Suppressor macrophage treated with lipopolysaccharide for 4 hours (primary cell): ENCODE measurements at places on chromosomes 16 and 17.

DNA sequence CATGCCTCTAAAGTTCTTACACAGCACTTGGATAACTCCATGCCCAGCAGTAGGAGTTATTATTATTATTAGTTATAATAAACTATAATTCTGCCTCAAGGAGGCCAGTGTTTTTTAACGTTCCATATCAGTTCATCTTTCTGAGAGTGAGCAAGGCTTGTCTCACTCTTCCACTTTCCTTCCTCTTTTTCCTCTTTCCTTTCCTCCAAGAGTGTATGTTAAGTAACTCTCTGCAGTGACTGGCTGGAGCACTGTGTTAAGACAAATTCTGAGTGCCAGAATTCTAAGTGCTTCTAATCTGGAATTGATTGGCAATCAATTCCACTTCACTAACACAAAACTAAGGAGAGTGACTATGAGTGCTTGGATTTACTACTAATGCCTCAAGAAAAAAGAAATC is 16.4 kb downstream of the CLEC19A start:
- peak; percentile 51 for DNase-seq

DNA sequence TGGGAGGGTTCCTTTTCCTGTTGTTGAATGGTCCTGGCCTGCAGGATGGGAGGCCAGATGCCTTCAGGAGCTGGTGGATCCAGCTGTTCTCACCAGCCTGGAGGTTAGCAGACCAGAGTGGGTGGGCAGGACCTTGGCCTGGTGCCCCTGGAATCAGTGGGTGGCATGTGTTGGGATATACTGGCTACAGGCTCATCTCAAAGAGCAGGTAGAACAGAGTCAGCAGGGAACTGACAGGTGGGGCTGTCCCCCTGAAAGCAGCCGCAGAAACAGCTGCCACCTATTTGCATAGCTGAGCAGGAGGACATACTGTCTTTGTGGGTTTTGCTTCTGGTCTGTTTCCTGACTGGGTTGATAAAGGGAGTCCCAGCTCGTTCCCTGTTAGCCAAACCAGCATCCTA is 144.1 kb downstream of the RAB11FIP4 start:
- no peak for DNase-seq

GRCh38 chr16:4601864-4602186 is 12.9 kb downstream of the UBALD1 start:
- no peak for DNase-seq

- DNase-seq = peak; percentile 82
Observed at GRCh38 chr17:34378664-34379101, 15.7 kb upstream of the CCL1 start.

GRCh38 chr17:62080647-62081046 is 15.6 kb upstream of the MED13 start:
- DNase-seq = no peak

- no peak for DNase-seq
Observed at GRCh38 chr17:7046127-7046724, 2.3 kb upstream of the SLC16A11 start.

DNA sequence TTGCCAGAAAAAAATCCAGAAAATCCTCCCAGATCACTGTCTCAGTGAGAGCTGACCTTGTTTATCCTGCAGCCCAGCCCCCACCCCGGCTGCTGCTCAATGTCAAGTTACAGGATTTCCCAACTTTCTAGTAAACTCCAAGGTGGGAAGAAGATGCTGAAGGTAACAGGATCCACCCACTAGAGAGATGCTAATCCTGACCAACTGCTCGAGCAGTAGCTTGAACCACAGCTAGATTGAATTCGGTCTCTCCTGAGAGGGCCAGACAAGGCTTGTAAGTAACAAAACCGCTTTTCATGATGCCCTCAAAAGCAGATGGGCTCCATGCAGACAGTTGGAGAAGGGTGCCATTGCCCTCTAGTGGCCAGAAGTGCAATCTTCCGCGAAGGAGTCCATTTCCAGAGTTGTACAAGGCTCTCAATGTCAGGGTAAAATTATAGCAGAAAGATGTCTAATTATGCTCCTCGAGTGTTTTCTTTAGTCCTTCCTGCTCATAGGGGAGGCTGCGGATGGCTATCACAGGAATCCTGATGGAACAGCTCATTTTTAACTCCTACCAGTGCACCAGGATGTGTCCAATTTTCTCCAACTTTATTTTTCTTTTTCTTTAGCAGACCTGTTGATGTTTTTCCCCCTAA is 3.9 kb downstream of the CDH11 start:
- DNase-seq = peak; percentile 51

- no peak for DNase-seq
Observed at GRCh38 chr17:66509926-66510325, 207.5 kb downstream of the PRKCA start.

DNA sequence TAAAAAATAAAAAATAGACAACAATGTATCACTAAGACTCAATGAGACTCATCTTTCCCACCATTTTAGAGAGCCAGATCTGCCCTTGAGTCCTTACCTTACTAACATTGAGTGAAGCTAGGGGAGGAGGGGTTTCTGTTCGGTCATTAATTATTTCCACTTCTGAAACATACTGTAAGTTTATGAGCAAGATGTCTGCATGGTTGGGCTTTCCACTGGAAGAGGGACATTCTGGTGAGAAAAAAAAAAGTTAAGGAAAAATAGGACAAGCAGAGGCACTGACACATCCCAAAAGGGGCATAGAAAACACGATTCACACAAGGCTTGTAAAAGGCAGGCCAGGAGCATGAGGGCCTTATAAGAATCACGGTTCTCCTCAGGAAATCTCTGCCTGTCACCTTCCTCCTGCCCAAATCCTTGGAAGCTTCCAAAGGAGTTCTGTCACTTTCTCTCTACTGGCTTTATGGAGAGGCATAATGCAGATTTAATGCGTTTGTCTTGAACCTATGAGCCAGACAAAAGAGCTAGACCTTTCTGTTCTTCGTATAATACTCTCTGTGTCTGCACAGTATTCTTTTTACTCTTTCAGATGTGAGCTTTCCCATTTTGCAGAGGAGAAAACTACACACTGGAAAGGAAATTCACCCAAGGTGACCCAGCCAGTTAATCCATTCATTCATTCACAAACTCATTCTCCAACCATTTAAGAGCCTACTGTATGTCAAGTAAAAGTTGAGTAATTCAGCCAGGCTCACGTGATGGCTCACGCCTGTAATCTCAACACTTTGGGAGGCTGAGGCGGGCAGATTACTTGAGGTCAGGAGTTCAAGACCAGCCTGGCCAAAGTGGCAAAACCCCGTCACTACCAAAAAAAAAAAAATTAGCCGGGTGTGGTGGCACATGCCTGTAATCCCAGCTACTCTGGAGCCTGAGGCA is 2.5 kb downstream of the LSM12 start:
- no peak for DNase-seq

- DNase-seq = no peak
Observed at GRCh38 chr16:24700549-24701392, 28.7 kb upstream of the TNRC6A start.

- no peak for DNase-seq
Observed at GRCh38 chr16:57374067-57374534, 1.8 kb downstream of the CX3CL1 start.

- no peak for DNase-seq
Observed at GRCh38 chr16:55376567-55377167, 52.7 kb downstream of the IRX6 start.

GRCh38 chr17:41186872-41187271 is 2.2 kb upstream of the KRTAP4-1 start:
- no peak for DNase-seq

DNA sequence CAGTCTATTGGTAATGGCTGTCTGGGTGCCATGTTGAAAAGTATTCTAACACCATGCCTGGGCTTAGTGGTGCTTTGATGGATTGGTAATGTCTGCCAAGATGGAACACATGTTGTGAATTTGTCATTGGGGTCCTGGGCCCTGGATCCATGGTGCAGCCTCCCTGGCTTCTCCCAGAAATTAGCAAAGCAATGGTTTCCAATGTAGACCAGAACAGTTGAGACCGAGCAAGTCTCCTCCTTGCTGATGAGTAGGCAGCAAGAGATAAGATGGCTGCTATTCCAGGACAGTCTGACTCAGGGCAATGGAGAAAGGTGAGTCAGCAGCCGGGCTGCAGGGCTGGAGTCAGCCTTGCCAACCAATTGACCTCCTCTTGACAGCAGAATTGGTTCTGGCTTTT is 30.8 kb downstream of the GPR139 start:
- no peak for DNase-seq

- no peak for DNase-seq
Observed at GRCh38 chr17:76920364-76921139, 52.3 kb downstream of the MGAT5B start.

GRCh38 chr16:66547101-66547989 is 2.6 kb downstream of the TK2 start:
- DNase-seq = no peak

- no peak for DNase-seq
Observed at GRCh38 chr16:49928176-49929041, 72.5 kb upstream of the ZNF423 start.

DNA sequence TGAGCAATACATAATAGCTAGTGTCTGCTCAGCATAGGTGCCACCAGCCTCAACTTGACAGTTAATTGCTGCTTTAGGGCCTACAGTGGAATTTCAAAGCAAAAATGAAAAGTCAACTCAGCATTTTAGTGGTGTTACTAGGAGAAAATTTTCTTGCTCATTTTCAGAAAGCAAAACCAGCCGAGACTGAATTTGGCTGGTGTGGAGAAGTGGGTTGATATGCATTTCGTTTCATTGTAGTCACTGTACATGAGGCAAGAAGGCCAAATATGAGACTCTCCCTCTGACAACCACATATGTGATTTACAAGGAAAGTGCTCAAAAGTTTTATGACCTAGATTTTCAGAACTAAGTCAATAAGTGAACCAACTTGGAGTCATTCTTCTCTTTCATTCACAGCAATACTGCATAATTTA is 54.0 kb downstream of the DUSP14 start:
- no peak for DNase-seq

GRCh38 chr17:48600244-48601098 is 4.3 kb downstream of the HOXB6 start:
- DNase-seq = no peak

GRCh38 chr17:40524243-40524965 is 23.0 kb upstream of the TNS4 start:
- DNase-seq = no peak

DNA sequence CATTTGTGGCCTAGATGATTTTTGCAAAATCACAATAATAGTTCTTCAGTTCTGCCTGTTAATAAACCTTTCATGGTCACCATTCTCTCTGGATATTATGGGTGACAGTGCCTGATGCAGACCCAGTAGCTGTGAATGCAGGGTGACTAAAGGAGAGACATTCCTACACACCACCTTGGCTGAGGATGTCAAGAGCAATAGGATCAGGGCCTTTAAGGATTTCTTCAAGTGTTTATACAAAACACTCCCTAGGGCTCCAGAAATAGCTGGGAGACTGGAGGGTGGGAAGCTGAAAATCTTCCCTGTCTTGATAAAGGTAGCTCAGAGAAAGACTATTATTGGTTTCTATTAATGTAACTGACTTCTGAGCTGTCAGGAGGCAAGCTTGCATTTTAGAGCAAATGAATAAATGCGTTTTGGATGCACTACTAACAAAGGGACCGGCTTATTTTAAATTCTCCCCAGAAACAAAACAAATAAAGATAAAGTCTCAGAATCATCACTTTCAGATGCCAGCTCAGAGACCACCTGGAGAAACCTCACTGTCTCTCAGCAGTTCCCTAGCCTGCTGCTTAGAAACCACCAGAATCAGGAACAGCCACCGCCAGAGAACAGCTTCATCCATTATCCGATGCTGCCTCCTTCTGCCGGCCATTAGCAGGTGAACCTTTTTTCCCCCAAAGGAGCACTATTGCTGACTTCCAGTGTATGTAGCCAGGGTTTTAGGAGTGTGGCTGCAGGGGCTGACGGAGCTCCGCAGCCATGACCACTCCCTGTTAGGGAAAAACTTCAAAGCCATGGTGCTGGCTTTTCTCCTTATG is 171.4 kb upstream of the DYNLRB2 start:
- no peak for DNase-seq

DNA sequence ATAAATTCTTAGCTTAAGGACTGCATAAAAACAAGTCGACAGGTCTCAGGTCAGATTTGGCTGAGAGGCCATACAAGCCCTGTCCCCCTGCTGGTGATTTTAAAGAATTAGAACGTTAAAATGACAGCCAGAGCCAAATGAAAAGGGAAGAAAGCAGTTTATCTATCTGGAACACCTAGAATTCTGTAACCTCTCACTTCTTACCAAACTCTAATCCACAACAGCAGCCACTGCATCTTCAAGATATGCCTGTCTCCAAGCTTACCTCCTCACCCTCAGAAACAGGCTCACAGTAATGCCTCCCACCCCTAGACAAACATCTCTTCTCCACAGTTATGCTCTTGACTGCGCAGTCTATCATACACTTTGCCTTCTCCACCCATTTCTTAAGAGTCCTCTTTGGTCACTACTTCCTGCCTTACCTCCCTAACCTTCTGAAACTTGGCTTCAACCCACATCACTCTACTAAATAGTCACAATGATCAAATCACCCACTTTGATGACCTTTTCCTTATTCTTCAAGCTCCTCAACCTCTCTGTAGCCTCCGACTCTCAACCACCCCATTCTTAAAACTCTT is 14.2 kb downstream of the ANKFY1 start:
- peak; percentile 39 for DNase-seq

DNA sequence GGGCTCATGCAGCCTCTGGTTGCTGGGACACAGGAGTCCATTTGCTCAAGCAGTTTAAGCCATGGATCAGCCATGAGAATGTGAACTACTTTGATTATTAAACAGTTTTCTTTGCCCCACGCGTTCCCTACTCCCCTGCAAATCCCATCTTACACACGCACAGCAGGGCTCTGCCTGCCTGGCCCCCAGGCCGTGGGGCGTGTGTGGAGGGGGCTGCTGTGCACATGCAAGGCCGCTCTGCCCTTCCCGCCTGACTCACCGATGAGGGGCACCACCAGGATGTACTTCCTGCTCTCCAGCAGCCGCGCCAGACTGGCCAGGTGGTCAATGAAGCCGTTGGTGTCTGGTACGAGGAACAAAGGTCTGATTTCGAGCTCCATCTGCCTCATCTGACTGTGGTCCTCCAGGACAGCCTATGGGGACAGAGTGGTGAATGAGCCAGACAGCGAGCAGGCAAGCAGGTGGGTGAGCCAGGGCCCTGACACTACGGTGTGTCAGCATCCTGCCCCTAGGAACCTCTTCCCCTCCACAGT is 13.7 kb downstream of the HIC1 start:
- DNase-seq = no peak

- peak; percentile 93 for DNase-seq
Observed at GRCh38 chr16:89701425-89702406, at the start of gene SPATA2L. TSS of gene SPATA2L (minus strand) at chr16:89701705. CDS start at chr16:89701232, 473 bp downstream.

GRCh38 chr16:62978451-62978850 is 942.2 kb upstream of the CDH8 start:
- no peak for DNase-seq
